Activated naive CD4-positive, alpha-beta T cell (primary cell): ENCODE measurements at places on chromosomes 2 and 18.

DNA sequence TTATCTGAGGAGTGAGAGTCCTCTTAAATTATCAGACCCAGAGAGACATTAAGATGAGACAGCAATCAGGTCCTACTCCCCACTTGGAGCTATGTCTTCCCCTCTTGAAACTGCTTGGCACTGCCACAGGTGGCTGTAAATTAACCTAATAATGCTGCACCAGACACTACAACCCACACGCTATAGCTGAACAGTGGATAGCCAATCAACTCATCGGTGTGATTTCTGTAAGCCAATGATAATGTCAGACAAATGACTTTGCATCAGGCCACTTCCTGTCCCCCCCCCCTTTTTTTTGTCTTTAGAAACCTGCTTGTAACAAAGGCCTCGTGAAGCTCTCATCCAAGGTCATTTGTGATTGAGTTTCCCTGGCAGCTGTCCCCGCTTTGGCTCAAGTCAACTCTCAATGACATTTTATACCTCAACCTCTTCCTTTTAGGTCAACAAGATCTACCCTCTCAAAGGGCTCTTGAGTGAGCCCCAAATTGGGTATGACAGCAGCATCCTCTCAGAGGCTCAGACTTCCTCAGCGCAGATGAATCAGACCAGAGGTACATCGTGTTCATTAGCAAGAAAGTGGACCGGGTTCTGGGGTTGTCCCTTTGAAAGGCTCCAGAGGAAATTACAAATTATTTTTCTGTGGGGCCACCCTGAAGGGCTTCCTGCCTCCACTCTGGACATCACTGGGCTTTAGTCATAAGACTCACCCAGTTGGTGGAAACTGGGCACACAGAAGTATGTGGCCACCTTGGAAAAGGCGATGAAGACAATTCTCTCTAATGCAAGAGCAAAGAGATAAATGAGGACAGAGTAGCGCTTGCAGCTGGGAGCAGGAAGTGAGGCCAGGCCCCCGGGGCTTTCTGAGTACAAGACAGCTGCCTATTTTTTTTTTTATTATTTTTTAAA is 73.6 kb downstream of the COPS8 start:
- no peak for DNase-seq

DNA sequence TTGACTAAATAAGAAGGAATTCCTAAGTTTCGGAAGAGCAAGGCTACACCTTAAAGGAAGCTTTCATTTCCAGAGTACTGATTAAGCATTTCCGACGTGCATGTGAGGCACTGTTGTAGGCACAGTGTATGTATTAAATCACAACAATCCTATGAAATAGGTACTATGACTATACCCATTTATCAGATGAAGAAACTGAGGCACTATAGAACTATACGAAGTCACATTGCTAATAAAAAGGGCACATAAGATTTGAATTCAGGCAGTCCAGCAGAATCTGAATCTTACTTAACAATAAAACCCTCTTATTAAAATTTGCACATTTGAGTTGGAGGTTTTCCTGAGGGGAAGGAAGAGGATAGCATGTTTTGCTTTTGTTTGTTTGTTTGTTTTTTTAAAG is 243.5 kb upstream of the FANCL start:
- DNase-seq, result no peak

GRCh38 chr18:78390348-78390951 is 589.2 kb upstream of the SALL3 start:
- no peak for DNase-seq

GRCh38 chr2:109049022-109049421 is 60.0 kb upstream of the EDAR start:
- no peak for DNase-seq

GRCh38 chr2:203155406-203155805 is 83.4 kb upstream of the CYP20A1 start:
- DNase-seq, result no peak

DNA sequence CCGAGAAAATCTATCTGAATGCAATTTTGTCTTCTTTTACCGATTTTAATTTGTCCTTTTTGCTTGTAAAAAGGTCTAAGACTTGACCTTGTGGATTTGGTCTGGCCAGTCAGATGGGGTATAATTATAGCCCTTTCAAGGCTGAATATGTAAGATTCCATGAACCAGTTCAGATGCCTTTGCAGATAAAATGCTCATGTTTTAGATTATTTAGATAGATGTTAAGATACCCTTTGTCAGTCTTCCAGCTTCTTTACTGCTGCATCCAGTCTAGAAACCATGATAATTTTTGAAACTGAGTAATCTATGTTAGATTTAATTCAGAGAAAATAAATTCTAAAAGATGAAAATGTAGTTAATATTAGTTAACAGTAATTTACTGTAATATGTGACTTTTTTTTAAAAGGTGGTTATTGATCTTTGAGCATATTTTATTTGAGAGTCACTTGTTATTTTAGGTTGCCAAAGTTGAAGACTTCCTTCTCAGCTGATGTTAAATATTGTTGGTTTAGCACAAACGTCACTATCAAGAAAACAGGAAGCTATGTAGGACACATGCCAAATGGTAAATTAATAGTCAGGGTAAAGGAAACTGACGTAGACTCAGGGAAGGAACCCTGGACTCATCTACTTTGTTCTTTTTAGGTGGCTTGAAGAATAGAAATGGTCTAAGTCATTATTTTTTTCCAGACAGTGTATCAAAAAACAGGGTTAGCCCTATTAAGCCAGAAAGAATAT is 29.8 kb downstream of the BABAM2 start:
- no peak for DNase-seq

- no peak for DNase-seq
These were observed 77.7 kb downstream of the RHOB start for GRCh38 chr2:20524412-20525040.

- no peak for DNase-seq
These were observed at the start of gene TMEM17 for GRCh38 chr2:62505750-62506420. TMEM17 (minus strand) TSS chr2:62506195; CDS start chr2:62506129, 66 bp downstream.

DNA sequence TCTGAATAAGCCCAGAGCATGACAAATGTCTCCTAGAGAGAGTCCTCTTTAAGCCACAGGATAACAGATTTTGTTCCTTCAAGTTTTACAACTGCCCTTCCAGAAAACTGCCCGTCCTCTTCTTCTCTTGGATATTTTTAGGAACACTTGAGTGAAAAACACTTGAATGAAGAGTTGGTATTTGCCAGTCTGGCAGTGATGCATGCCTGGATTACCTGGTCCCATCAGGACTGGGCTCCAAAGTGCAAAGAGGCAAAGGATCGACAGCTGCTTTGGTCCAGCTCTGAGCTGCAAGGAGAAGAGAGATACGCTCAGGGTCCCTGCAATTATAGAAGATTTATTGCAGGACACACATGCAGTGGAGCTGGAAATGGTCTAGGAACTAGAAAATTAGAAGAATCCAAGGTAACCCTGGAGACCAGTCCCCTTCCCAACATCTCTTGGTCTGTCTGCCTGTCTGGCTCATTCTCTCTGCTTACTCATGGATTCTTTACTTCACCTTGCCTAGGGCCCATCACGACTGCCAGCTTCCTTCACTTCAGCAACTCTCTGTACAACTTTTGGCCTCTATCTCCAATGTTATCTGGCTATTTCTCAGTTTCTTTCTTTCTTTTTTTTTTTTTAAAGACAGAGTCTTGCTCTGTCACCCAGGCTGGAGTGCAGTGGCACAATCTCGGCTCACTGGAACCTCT is 112.1 kb upstream of the SIX2 start:
- no peak for DNase-seq

GRCh38 chr2:39487398-39488250 is 50.5 kb upstream of the MAP4K3 start:
- DNase-seq, result no peak

DNA sequence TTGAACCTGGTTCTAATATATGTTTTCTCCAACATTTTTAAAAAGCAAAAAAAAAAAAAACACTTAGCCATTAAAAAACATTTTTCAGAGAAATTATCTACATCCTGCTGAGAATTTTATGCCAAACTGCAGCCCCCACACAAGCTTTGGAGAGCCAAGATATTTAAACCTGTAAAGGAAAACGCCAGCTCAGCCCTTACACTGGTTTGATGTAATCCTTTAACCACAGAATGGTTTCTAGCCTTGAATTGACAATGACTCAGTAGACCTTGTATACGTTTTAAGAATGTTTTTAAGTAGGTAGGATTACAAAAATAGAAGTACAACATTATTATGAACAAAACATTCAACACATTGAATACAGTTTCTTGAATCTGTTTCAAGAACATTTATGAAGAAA is 113.6 kb downstream of the BABAM2 start:
- no peak for DNase-seq

GRCh38 chr18:11991021-11991795 is 9.9 kb downstream of the IMPA2 start:
- DNase-seq, result no peak

DNA sequence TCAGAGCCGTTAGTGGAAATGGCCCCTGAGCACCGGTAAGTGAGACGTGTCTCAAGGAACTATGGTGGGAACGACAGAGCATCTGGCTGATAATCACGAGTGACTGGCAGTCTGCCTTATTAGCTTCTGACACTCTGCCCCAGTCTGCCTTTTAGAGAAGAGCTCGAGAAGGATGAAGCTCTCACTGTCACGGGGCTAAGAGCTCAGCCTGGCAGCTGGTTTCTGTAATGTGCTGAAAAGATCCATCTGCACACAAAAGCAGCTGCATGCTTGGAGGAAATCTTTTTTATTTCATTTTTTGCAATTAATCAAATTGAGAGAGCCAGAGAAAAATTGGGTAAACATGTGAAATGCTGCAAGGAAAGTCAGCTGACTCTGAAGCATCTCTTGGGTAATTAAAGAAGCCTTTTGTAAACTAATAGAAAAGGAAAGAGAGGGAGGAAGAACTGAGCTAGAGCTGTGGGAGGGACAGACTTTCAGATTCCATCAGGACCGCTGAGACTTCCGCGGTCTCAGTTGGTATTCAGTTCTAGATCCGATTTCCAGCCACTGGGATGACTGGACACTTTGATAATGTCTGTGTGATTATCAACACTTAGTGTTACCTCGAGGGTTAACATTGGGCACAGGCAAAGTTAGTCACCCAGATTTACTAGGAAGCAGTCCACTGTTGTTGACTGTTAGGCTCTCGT is 24.4 kb downstream of the MBP start:
- no peak for DNase-seq

- no peak for DNase-seq
These were observed 20.7 kb upstream of the NT5C1B start for GRCh38 chr2:18610090-18610489.

- DNase-seq, result no peak
These were observed 23.9 kb downstream of the RBKS start for GRCh38 chr2:27866237-27866636.
